ENCODE measurements at places on chromosomes 3 and 15. TPM values are rescaled to one million over a fixed set of nuclear protein-coding genes. Genes with fewer than 3 reads are reported as not detected.

The MINAR1 gene
- total RNA-seq: 0.38 TPM

The COL8A1 gene
- 248 TPM for total RNA-seq

The GREM1 gene
- 84.7 TPM for total RNA-seq

The POLQ gene
- total RNA-seq: 11.3 TPM

The LHFPL4 gene
- total RNA-seq: not detected

The SOX14 gene
- not detected for total RNA-seq

The DYNLT2B gene
- total RNA-seq: 7.0 TPM

The C15orf39 gene
- total RNA-seq: 2.3 TPM

The LMAN1L gene
- total RNA-seq: not detected

The GPR149 gene
- not detected for total RNA-seq

The SKOR1 gene
- total RNA-seq: under 0.01 TPM

The ACKR2 gene
- total RNA-seq: not detected

The LRTM1 gene
- total RNA-seq: not detected

The MCCC1 gene
- 27.4 TPM for total RNA-seq

The SMAD6 gene
- 24.0 TPM for total RNA-seq

The BRPF1 gene
- total RNA-seq: 19.0 TPM

The VPS13C gene
- 54.3 TPM for total RNA-seq

The CSPG5 gene
- total RNA-seq: 0.19 TPM

The CRYGS gene
- total RNA-seq: 0.77 TPM

The FGD5 gene
- total RNA-seq: 0.85 TPM

The TTLL13 gene
- not detected for total RNA-seq

The GHSR gene
- total RNA-seq: not detected

The CHST14 gene
- 10.9 TPM for total RNA-seq

The MED12L gene
- total RNA-seq: 0.28 TPM

The ZNF502 gene
- total RNA-seq: 4.0 TPM

The CFAP161 gene
- total RNA-seq: not detected

All from regular cardiac myocyte (primary cell).